Muscle of back (tissue), 13 donors: ENCODE measurements at places on chromosomes 11 and 22.

GRCh38 chr11:111906680-111907079 is 4.9 kb downstream of the CRYAB start:
- no peak for DNase-seq

- no peak for DNase-seq
Observed at GRCh38 chr11:13126430-13126829, 117.3 kb downstream of the RASSF10 start.

GRCh38 chr11:10803676-10804075 is 5.0 kb downstream of the EIF4G2 start:
- DNase-seq = no peak

- DNase-seq = no peak
Observed at GRCh38 chr11:8025123-8025522, 38.0 kb downstream of the EIF3F start.

GRCh38 chr11:72786305-72787215 is 7.3 kb downstream of the STARD10 start:
- DNase-seq = no peak

DNA sequence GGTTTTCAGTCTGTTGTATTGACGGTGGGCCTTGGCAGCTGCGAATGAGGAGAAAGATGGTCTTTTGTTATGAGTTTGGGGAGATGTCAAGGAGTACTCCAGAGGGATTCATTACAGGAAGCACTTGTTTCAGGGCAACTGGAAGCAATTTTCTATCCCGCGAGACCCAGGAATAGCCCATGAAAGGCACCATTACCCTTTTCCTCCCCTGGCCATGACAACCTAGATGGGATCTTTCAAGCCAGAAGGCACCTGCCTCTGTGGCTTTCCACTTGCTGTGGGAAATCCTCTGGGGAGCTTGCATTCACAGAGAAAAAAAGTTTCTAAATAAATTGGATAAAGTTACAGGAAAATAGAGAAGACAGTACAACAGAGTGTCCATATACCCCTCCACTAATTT is 2.7 kb downstream of the ZNF215 start:
- DNase-seq = no peak

- DNase-seq = peak; percentile 79
Observed at GRCh38 chr11:19432370-19433061, 191.8 kb upstream of the E2F8 start.

GRCh38 chr11:77590194-77590782 is 535 bp downstream of the AQP11 start:
- peak; percentile 43 for DNase-seq

DNA sequence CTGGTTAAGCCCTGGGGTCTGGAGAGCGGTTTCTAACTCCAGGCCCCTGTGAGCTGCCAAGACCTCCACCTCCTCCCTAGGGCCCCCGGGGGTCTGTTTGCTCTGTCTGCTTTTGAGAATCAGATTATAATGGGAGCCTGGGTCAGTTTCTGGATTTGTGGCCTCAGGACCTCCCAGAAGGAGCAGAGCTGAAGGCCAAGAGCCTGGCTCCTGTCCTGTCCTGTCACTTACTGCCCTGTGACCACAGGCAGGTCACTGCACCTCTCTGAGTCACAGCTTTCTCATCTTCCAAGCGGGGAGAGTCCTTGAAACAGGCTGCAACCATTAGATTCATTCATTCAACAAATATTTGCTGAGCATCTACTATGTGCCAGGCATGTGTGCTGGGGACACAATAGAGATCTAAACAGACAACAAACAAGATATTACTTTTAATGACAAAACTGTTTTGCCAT is 87.3 kb upstream of the FGF3 start:
- DNase-seq = no peak
